ENCODE measurements at places on chromosomes 16 and 17. TPM values are rescaled to one million over a fixed set of nuclear protein-coding genes. Genes with fewer than 3 reads are reported as not detected.

The ADGRG1 gene
- total RNA-seq: 0.93 TPM

GRCh38 chr17:14334919-14335318 is 34.0 kb downstream of the HS3ST3B1 start:
- peak; percentile 39 for DNase-seq

DNA sequence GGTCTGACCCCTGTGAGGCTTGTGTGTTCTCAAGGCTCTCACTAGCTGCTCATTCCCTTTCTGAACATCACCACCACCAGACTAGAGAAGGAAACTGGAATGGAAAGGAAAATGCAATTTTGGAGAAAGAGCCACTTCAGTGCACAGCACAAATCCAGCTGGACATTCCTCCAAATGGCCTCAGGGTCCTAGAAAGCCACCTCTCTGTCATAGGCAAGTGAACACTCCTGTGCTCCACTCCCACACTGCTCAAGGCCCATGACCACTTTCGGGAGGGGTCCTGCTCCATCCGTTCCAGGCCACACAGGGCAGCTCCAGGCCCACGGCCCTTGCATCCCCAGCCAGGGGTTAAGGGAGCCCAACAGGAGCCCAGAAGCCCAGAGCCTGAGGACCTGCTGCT is 2.6 kb downstream of the LRRC75A start:
- no peak for DNase-seq

The SCN4A gene
- 0.47 TPM for total RNA-seq

GRCh38 chr17:49699966-49700575 is 7.7 kb downstream of the SLC35B1 start:
- DNase-seq: no peak

The WNT9B gene
- not detected for total RNA-seq

DNA sequence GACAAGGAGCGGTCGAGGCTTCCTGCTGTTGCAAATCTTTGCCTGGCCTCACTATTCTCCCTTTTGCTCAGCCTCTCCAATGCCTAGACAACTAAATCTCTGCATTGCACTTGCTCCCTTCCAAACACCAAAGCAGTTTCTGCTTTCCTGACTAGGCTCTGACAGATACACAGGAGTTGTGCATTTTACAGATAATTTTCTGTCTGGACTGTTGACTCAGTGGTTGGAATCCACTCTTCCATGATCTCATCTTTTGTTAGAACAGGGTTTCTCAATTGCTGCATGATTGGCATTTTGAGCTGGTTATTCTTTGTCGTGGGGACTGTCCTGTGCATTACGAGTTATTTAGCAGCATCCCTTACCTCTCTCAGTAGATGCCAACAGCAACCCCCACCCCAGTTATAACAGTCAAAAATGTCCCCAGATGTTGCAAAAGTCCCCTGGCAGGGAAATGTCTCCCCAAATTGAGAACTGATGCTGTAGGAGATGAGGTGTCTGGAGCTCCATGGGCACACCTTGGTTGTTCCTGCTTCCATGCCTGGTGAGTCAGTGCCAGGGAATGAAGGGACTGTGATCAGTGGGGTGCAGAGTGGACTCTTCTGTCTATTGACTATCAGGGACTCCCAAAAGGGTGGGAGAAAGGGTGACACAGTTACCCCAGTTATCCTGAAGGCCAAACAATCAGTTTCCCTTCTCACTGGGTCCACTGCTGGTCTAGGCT is 557.4 kb upstream of the PSMD7 start:
- no peak for DNase-seq

- DNase-seq: no peak
Measured at GRCh38 chr17:44556166-44556831, 985 bp upstream of the FZD2 start.

DNA sequence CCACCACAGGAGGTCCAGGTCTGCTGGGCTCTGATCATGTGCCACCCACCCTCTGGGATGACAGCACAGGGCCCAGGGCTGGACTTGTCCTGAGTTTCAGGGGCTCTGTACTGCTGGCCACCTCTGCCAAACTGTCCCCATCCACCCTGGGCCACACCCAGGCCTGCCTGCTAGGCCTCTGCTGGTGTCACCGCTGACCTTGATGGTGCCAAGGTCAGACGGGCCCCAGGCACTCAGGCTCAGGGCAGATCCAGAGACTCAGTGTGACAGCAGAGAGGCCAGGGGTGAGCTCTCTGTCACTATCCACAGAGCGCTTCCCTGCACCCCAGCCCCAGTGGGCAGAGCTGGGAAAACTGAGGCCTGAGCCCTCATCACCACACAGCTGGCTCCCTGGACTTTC is 75.6 kb downstream of the RMI2 start:
- DNase-seq: no peak

GRCh38 chr17:30398328-30399041 is 19.8 kb downstream of the CPD start:
- no peak for DNase-seq

DNA sequence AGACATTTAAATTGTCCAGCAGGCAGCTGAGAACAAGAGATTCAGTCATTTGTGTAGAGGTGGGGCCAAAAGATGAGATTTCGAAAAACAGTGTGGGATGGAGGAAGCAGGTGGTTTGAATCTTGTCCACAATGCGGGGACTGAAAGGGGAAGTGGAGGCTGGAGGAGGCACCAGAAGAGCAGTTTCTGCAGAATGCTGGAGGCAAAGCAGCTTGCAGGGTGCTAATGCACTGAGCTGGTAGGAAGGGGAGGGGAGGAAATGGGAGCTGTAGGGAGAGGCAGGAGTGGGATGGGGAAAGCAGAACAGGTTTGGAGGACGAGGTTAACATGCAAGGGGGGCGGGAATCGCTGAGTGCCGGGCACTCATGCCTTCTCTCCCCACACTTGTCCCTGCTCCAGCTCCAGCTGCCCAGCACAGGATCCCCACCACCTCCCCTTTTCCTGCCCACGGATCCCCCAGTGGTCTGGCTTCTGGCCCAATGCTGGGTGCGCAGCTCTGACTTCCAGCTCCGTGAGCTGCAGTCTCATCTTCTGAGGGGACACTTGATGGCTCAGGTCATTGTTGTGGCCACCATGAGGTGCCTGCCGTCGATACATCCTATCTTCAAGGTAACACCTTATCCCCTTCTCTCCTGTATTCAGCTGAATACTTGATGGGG is 9.4 kb downstream of the C17orf100 start:
- DNase-seq: no peak

- DNase-seq: no peak
Measured at GRCh38 chr16:74577882-74578366, 29.0 kb downstream of the GLG1 start.

The TNFRSF17 gene
- not detected for total RNA-seq

DNA sequence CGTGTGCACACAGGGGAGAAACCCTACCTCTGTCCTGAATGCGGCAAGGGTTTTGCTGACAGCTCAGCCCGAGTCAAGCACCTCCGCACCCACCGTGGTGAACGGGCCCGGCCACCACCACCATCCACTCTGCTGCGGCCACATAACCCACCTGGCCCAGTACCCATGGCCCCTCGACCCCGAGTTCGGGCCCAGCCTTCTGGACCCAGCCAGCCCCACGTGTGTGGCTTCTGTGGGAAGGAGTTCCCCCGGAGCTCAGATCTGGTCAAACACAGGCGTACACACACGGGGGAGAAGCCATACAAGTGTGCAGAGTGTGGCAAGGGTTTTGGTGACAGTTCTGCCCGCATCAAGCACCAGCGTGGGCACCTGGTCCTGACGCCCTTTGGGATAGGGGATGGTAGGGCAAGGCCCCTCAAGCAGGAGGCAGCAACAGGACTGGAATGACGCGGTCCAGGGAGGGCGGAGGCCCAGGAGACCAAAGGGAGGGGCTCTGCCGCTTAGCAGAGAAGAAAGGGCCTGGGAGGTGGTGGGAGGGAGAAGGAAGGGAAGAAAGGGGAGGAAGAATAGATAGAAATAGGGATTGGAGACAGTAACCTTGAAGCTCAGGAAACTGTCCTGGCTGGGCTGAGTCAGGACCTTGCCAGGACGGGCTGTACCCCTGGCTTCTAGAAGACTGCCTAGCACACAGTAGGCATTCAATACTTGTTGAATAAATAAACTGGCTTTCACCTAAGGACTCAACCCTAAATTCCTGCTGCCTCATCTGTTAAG is 3.6 kb downstream of the ZNF48 start:
- DNase-seq: no peak

DNA sequence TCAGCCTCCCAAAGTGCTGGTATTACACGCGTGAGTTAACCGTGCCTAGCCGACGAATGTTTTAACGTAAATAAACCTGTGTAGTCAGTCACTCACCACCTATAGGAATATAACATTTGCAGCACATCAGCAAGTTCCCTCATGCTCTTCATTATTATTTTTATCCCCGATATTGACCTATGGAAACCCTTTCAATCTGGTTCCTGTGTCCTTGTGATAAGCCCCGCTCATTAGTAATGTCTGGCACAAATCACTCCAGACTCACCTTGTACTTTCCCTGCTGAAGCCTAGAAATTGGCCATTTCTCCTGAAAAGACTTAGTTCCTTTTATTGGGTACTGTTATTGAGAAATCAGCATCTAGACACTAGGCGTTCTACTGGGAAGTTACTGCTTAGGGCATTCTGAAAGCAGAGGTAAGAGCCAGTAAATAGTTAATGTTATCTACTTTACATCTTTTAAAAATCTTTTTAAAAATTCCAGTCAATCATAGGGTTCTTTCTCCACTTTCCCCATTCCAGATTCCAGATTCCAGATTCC is 1.5 kb upstream of the PHKG2 start:
- no peak for DNase-seq

DNA sequence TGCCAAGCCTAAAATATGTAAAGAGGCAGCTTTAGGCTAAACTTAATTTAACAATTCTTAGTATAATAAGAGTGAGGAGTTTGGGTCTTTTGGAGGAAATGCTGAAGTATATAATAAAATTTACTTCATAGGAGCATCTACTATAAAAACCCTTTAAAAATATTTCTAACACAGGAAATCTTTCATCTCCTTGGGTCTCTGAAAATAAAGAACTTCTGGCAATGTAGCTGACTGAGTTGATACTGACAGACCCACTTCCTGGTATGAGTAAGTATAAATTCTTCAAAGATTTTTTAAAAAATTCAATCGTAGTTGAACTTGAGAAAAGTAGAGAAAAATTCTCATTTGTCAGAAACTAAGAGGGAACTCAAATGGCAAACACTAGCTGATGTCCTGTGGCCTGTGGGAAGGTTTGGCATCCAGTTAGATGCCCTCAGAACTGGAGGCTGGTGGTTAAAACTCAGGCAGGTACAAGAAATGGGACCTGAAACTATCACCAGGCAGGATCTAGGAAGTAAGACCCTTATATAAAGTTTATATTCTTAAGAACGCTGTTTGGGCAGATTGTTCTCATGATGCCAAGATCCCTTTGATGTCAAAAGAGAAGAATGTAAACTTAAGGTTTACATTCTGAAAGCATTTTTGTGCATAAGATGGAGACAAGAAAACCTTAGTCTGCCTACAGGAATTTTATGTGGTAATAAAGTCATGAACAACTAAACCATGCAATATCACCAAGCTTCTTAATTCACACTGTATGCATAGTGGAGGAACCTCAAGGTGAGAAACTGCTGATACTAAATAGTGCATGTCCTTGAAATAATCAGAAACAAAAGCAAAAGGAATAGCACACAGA is 6.2 kb downstream of the KRTAP4-6 start:
- no peak for DNase-seq

DNA sequence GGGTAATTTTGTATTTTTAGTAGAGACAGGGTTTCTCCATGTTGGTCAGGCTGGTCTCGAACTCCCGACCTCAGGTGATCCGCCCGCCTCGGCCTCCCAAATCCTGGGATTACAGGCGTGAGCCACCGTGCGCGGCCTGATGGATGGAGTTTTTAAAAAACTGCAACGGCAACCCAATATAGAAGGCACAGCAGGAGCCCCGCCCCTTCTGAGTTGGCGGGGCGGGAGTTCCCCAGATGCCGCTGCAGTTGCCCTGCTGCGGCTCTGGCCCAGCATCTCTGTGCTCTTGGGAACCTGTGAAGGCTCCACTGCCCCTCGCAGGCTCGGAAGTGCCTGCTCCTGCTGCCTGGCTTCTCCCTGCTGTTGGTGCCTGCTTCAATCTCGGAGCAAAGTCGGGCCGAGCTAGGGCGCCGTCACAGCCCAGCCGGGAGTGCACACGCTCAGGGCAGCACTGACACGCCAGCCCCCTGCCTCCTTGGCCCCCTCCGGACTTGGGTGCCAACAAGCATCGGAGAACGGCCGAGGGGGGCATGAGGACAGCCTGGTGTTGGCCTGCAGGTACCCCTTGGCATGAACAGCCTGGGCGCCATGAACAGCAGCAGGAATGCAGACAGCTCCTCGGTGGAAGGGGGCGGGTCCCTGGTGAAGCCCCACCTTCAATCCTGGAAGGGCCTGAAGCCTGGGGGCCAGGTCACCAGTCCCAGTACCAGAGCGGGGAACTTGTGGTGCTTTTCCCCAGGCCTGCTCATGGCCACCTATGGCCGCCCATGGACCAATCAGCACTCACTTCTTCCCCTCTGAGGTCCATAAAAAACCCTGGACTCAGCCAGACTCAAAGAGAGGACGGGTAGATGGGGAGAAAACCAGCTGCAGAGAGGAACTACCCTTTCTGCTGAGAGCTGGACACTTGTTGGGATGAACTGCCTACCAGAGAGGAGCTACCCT is 2.3 kb upstream of the NT5M start:
- peak; percentile 72 for DNase-seq

DNA sequence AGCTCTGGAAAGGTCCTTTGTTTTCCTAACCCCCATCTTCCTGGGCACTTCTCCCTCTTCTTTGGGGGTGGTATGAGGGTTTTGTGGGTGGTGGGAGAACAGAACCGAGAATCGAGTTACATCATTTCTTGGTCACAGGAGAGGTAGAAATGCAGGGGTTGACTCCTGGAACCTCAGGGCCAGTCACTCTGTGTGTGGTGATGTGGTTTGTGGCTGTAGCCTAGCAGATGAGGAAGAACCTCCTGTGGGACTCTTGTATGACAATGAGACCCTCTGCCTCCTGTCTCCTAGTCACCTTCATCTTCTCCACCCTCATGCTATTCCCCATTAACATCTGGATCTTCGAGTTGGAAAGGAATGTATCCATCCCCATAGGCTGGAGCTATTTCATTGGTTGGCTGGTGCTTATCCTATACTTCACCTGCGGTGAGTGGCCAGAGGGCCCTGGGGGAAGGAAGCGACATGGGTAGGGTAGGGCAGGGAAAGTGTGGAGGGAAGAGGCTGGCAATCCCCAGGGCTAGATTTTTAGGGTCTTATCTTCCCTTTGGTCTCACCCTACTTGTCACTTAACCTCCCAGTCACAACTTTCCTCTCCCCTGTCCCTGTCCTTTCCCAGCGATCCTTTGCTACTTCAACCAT is 5.5 kb downstream of the ODF4 start:
- DNase-seq: no peak

DNA sequence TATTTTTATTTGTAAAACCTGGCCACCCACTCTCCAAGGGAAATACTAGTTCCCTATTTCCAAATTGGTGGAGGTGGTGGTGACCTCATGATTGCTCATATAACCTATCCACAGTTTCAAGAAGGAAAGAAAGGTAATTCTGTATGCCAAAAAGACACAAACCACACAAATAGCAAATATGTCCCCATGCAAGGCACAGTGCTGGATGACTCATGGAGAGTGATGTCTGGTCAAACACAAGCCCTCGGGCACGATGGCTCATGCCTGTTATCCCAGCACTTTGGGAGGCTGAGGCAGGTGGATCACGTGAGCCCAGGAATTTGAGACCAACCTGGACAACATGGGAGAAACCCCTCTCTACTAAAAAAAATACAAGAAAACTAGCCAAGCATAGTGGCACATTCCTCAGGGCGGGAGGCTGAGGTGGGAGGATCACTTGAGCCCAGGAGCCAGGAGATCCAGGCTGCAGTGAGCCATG is 64.2 kb downstream of the GNA13 start:
- no peak for DNase-seq

Data from activated naive CD4-positive, alpha-beta T cell treated with anti-CD3 and anti-CD28 coated beads for 36 hours (primary cell).